MCF 10A (cell line): ENCODE measurements at places on chromosomes 2 and 18. TPM values are rescaled to one million over a fixed set of nuclear protein-coding genes. Genes with fewer than 3 reads are reported as not detected.

The ACAA2 gene
- 82.9 and 84.9 TPM in 2 replicates for total RNA-seq

The LYPD6 gene
- total RNA-seq: 2.0 and 3.2 TPM in 2 replicates

The USP40 gene
- 56.3 and 67.3 TPM in 2 replicates for total RNA-seq

The CDH2 gene
- total RNA-seq: 14.6 and 15.1 TPM in 2 replicates

The USP14 gene
- total RNA-seq: 76.7 and 79.1 TPM in 2 replicates

The CRACDL gene
- total RNA-seq: 12.9 and 13.0 TPM in 2 replicates

The FBXO48 gene
- total RNA-seq: 1.7 and 2.1 TPM in 2 replicates

The CYP26B1 gene
- 14.1 and 16.9 TPM in 2 replicates for total RNA-seq

The SP140L gene
- total RNA-seq: 20.3 and 33.2 TPM in 2 replicates

The CCL20 gene
- total RNA-seq: 18.0 and 34.4 TPM in 2 replicates

The EMILIN2 gene
- total RNA-seq: not detected in 2 replicates

The DIPK1C gene
- not detected in 2 replicates for total RNA-seq

The LYG2 gene
- total RNA-seq: not detected in 2 replicates

The DUSP19 gene
- 0.84 and 1.0 TPM in 2 replicates for total RNA-seq

The CRYBA2 gene
- not detected in 2 replicates for total RNA-seq

The RAB27B gene
- total RNA-seq: 32.2 and 73.5 TPM in 2 replicates

The NOL4 gene
- not detected in 2 replicates for total RNA-seq

The PTH2R gene
- not detected in 2 replicates for total RNA-seq

The GAL3ST2 gene
- 0.37 TPM in 1 of 2 replicates, not detected in the other for total RNA-seq

The SKOR2 gene
- not detected in 2 replicates for total RNA-seq
